ENCODE measurements at places on chromosomes 12 and 14.

DNA sequence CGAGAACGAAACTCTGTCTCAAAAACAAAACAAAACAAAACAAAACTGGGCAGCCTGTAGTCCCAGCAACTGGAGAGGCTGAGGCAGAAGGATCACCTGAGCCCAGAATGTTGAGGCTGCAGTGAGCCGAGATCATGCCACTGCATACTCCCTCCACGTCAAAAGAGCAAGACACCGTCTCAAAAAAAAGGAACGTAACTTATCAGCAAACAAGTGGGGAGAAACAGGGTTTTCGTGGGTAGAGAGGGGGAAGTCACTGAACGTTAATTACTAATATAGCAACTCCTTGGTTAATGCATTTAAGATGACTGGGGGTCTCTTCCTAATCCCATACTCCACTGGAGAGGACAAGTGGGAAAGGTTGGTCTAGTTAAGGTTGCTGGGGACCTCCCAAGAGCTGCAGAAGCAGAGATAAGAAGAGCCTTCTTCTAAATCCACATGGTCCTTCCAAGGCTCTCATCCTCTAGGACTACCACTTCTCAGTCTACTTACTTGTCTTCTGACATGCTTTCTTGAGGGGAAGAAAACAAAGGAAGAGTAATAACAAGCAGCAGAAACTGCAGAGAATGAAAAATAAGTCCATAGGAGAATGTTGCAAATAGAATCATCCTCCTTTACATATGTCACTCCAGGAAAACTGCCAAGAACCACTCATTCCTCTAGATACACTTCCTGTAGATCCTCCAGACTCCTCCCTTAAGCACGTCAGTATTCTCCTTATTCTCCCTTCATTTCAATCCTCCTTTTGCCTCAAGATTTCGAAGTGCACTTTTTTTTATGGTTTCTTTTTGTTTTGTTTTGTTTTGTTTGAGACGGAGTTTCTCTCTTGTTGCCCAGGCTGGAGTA lies 5.8 kb downstream of the NUMB start:
- DNase-seq, result no peak

DNA sequence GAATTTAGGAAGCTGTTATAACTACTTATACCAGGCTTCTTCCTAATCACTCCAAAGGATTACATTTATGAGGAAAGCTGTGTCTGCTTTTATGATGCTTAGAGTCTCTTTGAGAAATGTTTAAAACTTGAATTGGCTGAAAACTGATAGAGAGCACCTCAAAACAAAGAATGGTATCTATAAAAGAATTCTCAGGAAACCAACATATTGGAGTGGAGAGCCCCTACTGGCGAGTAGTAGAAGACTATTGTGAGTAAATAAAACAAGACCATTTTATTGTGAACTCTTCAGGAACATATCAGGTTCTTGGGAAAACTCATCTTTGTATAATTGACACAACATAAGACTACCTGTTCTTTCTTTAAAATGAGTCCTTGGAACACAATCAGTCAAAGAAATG lies 578.6 kb downstream of the RERGL start:
- DNase-seq, result no peak

- DNase-seq, result no peak
Observed at GRCh38 chr14:65943916-65944410, 531.4 kb downstream of the FUT8 start.

DNA sequence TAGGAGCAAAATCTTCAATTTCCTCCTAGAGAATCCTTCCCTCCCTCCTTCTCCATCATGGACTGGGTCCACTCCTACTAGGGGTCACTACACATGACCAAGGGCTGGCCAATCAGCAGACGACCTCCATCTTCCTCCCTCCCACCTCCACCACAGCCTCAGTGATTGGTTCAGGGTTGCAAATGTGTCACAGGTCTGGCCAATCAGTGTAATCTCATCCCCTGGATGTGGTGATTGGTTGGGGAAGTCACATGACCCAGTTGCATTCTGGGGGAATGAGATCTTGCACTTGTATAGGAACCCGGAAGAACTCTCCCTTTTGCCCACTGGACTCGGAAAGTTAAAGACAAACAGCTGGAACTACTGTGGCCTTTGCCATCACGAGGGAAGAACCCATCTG lies 169.2 kb downstream of the PIWIL1 start:
- DNase-seq, result no peak

- no peak for DNase-seq
Observed at GRCh38 chr14:71358209-71358931, 451.1 kb downstream of the PCNX1 start.

DNA sequence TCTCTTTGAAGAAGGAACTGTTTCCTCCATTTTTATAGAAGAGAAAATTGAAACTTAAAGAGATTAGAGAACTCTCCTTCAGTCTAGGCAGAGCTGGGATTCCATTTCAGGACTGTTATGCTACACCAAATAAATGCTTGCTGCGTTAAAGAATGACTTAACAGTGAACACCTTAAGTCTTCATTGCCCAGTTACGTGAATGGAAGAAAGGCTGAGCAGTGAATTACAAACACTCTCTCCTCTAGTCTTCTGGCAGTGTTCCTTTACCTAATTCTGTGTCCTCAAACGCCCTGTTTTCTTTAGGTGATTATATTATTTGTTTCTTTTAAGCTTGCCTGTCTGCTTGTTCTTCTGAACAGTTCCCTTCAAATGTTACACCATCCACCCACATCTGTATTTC lies 59.7 kb downstream of the RCOR1 start:
- no peak for DNase-seq

- no peak for DNase-seq
Observed at GRCh38 chr12:132239796-132240668, 89.4 kb downstream of the GALNT9 start.

GRCh38 chr12:77947330-77947729 lies 116.6 kb downstream of the NAV3 start:
- no peak for DNase-seq

GRCh38 chr14:94575730-94576585 lies 5.3 kb upstream of the SERPINA5 start:
- no peak for DNase-seq

DNA sequence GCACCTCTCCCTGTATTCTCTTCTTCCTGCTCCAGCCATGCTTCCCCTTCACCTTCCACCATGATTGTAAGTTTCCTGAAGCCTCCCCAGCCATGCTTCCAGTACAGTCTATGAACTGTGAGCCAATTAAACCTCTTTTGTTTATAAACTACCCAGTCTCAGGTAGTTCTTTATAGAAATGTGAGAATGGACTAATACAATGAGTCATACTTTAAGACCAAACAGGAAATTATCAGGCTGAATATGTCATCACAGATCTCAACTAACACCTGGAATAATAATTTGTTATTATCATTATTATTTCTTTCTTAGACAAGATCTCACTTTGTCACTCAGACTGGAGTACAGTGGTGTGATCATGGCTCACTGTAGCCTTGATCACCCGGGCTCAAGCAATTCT lies 85.4 kb downstream of the KCNMB4 start:
- DNase-seq, result no peak

- no peak for DNase-seq
Observed at GRCh38 chr12:112117685-112118084, 7.7 kb upstream of the TRAFD1 start.

DNA sequence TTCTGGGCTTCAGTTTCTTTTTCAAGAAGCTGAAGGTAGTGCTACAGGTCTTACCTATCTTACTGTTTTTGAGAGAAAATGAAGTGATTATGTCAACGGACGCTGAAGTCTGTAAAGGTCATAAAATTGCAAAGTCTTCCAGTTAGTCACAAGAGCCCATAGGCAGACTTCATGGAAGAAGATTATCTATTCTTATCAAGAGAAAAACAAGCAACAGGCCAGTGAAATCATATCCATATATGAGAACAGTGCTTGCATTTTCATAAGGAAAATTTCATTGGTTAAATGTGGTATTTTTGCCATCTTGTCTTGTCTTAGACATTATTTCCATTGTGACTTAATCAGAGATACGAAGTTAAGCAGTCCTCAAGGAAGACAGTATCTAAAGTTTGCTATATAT lies 412.7 kb upstream of the SEL1L start:
- no peak for DNase-seq

- no peak for DNase-seq
Observed at GRCh38 chr14:49193332-49194065, 392.7 kb downstream of the RPS29 start.

GRCh38 chr12:31603546-31604009 lies 12.6 kb upstream of the DENND5B start:
- DNase-seq, result no peak

- DNase-seq, result no peak
Observed at GRCh38 chr14:34009956-34010355, 59.1 kb upstream of the EGLN3 start.

DNA sequence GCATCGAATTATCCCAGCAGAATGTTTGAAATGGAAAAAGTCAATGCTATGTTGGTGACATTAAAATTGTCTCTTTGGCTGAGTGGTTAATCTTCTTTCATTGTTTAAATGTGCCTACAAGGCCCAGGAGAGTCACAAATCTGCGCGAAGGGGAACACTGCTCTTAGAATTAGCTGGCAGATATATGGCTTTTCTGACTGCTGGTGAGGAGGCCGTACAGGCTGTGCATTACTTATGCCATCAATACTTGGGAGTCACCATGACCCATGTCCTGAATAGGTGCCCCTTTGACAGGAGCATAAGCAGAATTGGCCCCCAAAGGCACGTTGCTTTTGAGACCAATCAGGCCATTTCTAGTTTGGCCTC lies 521.5 kb downstream of the FUT8 start:
- DNase-seq, result no peak

DNA sequence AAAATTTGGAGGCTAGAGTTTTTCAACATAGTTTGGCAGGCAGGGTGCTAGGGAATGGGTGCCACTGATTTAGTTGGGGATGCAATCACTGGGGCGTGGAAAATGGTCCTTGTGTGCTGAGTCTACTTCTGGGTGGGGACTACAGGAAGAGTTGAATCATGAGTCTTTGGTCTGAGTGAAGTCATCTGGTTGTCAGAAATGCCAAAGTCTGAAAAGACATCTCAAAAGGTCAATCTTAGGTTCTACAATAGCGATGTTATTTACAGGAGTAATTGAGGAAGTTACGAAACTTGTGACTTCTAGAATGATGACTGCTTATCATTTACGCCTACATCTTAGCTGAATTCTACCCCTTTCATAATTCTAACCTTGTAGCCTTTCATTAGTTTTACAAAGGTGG lies 209.1 kb downstream of the NUBPL start:
- no peak for DNase-seq

GRCh38 chr14:36316131-36316530 lies 4.3 kb downstream of the MBIP start:
- no peak for DNase-seq

DNA sequence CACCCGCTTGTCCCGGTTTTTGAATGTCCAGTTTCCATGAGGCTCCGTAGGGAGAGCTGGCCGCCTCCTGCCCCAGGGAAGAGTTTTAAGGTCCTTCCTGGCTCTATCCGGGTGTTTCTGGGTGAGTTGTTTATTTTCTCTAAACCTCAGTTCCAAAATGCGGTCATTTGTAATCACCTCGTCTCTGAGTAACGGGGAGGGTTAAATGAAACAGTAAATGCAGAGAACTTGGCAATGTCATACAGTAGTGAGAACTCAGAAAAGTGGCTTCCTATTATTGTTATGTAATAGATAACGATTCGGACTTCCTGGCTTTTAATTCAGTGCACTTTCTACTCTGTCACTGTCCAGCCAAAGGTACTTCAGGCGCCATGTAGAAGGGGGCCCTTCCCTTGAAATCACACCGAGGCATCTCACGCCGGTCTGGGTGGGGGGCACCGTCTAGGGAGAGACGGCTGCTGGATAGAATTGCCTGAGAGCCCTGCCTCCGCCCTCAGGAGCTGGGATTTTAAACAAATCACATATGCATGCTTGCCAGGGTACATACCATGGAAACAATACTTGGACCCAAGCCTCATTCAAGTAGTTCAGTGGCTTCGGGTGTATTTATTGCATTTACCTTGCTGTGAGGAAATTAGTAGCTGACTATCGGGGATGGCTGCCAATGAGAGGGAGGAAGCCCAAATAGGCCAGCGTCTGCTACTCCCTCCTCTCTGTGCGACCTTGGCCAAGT lies 26.4 kb downstream of the NOS1 start:
- DNase-seq, result no peak

GRCh38 chr14:22047115-22047514 lies 373.5 kb upstream of the OR4E1 start:
- DNase-seq, result peak; percentile 11

GRCh38 chr12:119829439-119829838 lies 47.7 kb downstream of the CIT start:
- no peak for DNase-seq

- DNase-seq, result no peak
Observed at GRCh38 chr14:78316052-78316451, 145.9 kb downstream of the NRXN3 start.

DNA sequence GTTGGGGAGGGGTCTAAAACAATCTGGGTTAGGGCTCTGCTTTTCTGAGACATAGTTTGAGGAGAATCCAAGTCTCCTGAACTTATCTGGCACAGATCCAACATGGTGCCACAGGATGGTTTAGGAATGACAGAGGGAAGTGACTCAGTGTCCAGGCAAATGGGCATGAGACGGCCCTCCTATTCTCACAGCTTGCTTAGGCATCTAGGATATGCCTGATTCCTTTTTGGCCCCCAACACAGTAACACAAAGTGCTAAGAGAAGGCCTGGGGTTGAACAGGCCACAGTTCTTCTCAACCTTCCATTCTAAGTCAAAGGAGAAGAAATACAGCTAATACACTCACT lies 117.7 kb downstream of the ZFP36L1 start:
- DNase-seq, result no peak

DNA sequence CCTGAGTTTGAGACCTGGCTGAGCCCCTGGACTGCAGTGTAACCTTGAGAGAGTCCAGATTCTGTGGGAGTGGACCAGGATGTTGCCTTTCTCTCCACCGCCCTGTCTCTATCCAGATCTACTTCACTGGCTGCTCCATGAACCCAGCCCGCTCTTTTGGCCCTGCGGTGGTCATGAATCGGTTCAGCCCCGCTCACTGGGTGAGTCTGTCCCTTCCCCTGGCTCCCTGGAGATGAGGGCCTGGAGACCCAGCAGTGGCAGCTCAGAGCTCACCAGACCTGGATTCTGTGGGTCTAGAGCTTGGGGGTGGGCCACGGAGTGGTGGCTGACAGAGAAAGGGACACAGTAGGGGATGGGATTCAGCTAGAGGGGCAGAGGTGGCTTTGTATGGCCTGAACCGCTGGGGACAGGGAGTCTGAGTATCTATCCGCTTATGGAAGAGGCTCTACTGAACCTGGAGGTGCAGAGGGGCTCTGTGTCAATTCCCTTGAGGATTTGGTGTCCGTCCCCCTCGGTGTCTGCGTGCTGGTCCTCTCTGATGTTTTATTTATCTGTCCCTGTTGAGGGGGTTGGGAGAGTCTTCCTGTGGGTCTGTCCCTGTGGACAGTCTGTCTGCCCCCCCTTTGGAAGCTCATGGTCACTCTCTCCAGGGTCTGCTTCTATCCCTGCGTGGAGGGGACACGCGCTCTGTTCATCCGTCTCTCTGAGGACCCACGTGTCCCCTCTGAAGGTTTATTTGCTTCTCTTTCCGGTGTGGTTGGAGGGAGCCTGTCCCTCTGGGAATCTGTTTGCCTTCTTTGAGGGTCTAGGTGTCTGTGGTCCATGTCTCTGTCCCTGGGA lies 2.5 kb downstream of the AQP5 start:
- DNase-seq, result no peak

Measured in HuH-7 (cell line).